ENCODE measurements at places on chromosomes 16 and 17.

- DNase-seq = no peak
Observed at GRCh38 chr17:36193216-36193775, 3.3 kb downstream of the CCL3L1 start.

- no peak for DNase-seq
Observed at GRCh38 chr17:55159251-55159650, 105.5 kb upstream of the HLF start.

GRCh38 chr16:14539156-14539555 is 90.9 kb downstream of the PARN start:
- DNase-seq = no peak

- DNase-seq = peak; percentile 76
Observed at GRCh38 chr17:29615048-29615385, 7.7 kb downstream of the CORO6 start.

DNA sequence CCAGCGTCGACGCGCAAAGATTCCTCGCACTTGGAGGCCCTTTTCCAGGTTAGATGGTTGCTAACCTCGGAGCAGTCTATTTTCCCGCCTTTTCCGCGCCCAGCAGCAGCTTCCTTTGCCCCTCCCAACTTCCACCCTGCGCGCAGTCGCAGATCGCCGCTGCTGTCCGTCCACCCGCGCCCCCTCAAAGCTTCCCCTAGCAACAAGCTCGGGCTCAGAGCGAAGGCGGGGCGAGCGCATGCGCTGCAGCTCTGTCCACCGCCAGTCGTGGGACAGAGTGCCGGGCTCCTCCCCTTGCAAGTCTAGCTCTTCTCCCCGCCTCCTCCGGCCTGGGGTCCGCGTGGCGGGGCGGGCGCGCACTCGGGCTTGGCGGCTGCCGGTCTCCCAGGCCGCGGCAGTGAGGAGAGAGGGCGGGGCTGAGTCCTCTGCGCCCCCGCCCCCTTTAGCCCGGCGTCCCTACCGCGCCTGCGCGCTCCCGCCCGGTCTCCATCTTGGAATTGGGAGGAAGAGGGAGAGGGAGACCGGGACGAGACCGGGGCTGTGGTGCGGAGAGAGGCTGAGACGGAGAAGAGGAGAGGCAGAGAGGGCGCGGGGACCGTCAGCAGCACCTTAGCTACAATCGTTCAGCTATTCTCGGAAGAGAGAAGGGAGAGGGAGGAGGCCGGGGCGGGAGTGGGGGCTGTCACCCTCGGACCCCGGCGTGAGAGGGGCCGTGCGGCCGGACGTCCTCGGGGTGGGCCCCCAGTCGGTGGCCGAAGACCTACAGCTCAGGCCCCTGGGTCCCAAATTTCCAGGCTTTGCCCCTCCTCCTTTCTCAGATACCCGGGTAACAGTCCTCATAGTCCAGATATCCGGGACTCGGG is at the start of gene TAOK2:
Gene TAOK2, plus strand, starts transcription at position 485 of the 863 bp plus-strand sequence. CDS start 3,905 bp downstream, outside the sequence.
- DNase-seq = peak; percentile 99
